Spinal cord (tissue), 10 donors: ENCODE measurements at places on chromosomes 12 and 14. TPM values are rescaled to one million over a fixed set of nuclear protein-coding genes. Genes with fewer than 3 reads are reported as not detected.

- peak; percentile 76 for DNase-seq
Observed at GRCh38 chr14:77212097-77212870, 30.7 kb downstream of the TMEM63C start.

DNA sequence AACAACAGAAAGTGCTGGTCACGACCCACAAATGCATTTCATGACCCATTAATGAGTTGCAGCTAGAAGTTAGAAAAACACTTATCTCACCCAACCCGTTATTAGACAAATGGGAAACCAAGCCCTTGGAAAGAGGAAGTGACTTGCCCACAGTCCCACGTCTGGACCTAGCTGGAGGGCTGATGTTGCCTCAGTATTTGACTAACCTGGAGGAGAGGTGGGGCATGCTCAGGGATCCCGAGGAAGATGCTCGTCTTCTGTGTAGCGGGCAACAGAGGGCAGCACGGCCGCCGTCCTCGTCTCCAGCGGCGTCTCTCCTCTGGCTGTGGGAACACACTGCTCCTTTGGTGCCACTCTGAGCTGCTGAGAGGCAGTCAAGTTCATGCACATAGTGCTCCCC lies 12.7 kb downstream of the CCND2 start:
- DNase-seq = no peak

DNA sequence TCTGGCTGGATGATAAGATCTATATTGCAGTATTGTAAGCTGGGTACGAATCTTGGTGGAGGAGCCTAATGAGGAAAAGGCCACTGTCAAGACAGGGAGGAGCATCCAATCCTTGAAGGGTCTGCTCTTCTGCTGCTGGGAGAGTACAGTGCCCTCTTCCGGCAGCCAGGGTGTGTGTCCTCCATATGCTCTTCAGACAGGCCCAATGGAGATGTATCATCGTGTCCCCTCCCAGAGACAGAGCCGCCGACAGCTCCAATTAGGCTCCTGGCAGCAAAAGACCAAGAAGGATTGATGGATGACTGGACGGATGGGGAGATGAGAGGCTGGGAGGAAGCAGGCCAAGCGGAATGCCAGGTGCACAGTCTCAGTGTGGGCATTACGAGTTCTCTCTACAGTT lies 51.6 kb upstream of the PIWIL1 start:
- DNase-seq = peak; percentile 65

GRCh38 chr12:67382241-67382871 lies 113.2 kb downstream of the CAND1 start:
- no peak for DNase-seq

- no peak for DNase-seq
Observed at GRCh38 chr12:64459394-64459891, 7.5 kb downstream of the TBK1 start.

GRCh38 chr14:68519671-68520187 lies 273.1 kb downstream of the ZFP36L1 start:
- no peak for DNase-seq

DNA sequence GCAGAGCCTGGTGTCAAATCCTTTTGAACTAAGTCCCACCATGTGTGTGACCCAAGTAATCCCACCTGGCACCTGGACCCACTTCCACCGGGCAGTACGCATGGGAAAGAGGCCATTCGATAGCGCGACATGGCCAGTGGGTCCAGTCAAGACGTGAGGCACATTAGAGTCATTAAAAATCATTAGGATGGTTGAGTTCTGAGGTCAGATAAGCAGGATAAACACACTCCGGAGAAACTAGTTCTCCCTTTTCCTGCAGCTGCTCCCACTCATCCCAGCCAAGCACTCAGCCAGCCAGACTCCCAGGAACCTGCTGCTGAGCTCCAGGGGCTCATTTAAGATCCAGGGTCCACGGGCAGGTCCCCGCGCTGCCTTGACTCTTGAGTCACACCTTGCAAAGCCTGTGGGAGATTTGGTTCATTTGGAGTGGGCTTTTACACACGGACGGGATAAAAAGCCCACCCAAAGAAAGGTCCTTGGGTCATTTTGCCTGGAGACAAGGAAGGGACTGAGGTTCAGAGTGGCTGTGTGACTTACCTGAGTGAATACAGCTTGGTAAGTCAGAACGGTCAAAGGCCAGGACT lies 313.9 kb downstream of the BCL11B start:
- DNase-seq = no peak

- peak; percentile 76 for DNase-seq
Observed at GRCh38 chr12:26853303-26854030, 20.5 kb upstream of the ITPR2 start.

DNA sequence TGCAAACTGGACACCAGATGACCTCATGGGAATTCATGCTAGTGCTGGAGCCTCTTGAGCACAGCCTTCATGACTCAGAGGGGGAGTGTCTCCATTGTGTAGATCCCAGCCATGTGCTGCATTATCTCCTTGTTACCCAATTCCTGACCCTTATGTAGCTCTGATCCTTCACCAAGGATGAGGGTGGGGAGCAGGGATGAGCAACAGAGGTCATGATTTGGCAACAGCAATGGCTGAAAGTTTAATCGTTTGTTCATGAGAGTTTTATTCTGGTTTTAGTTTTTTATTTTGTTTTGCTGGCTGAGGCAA lies 9.5 kb upstream of the BDKRB1 start:
- no peak for DNase-seq

GRCh38 chr14:93105362-93105761 lies 10.4 kb downstream of the ITPK1 start:
- DNase-seq = no peak

DNA sequence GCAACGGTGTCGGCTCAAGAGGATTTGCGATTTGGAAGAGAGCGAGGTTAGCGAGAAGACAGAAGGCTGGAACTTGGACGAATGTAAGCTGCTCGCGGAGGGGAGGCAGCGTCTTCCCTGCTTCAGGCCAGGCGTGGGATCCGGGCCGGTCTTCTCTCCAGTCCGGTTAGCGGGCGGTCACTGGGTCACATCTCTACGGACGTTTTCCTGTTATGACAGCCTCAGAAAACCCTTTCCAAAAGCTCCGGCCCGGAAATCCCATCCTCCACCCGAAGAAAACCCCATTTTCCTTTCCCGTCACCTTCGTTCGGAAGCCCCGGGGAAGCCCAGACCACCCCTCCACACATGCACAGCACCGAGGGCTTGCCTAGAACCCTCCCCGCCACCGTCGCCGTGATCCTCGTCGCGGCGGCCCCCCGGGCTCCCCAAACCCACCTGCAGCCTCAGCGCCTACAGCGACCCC lies 268 bp downstream of the NDUFB1 start:
- peak; percentile 70 for DNase-seq

DNA sequence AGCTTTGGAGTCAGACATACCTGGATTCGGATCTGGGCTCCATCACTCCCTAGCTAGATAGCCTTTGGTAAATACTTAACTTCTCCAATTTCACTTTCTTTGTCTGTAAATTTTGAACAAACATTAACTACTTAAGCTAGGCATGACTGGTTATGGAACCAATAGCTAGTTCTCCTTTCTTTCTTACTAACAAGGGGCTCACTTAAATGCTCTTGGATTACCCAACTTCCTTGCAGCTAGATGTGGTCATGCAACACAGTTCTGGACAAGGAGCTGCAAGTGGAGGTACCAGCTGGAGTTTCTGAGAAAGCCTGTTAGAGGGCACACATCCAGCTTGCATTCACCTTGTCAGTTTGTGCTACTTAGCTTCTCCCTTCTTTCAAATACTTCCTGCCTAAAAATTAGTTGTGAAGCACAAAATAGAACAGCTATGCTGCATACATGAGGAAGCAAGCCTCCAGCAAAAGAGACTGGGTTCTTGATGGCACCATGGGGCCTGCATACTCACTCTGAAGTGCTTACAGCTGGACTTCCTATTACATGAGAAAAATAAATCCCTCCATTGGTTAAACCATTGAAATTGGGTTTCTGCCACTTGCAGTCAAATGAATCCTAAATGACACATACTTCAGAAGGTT lies 210.1 kb upstream of the EEA1 start:
- no peak for DNase-seq

GRCh38 chr14:67965696-67966095 lies 146.1 kb downstream of the RAD51B start:
- DNase-seq = no peak

DNA sequence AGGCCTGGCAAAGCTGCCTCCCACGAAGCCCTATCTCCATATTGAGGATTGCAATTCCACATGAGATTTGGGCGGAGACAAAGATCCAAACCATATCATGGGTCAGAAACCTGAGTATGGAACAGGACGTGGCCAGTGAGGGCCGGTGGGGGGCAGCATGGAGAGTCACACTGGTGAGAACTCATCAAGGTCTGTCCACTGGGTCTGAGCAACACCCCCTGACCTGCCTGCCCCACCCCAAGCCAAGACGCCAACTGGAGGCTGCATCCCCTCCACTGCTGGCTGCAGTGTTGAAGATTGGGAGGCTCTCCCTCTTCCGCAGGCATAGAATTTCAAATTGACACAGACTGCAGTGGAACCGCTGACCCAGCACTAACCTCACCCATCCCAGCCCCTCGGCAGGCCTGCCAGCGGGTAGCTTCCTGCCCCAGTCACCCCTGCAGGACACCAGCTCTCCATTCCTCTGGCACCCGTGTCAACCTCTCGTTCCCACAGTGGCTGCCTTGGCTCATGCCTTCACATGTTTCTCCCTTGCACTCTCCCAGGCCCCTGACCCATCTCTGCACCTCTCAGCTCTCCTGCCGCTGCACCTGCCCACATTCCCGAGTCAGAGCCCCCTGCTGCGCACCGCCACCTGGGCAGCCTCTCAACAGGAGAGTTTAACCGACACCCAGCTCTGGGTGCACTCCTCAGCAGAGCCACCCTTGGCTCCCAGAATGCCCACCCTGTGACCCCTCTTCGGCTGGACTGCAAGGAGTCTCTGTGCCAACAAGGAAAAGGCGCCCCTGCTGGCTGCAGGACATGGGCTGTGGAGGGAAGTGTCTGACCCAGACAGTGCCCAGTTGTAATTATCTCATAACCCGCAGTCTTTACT lies 45.2 kb upstream of the PPP2R5C start:
- DNase-seq = no peak

DNA sequence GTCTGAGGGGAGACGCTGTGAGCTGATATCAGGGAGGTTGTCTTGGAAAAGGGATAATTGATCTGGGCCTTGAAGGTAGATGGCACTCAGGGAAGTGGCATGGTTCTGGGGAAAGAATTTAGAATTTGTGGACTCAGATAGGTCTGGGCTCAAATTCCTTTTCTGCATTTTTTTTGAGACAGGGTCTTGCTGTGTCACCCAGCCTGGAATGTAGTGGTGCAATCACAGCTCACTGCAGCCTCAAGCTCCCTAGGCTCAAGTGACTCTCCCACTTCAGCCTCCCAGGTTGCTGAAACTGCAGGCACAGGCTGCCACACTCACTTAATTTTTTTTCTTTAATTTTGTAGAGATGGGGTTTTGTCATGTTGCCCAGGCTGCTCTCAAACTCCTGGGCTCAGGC lies 98.1 kb upstream of the NCOR2 start:
- no peak for DNase-seq

- DNase-seq = no peak
Observed at GRCh38 chr12:29895966-29896365, 112.2 kb upstream of the TMTC1 start.

- no peak for DNase-seq
Observed at GRCh38 chr12:65761301-65761700, 63.0 kb upstream of the HMGA2 start.

- no peak for DNase-seq
Observed at GRCh38 chr14:85159726-85160125, 370.2 kb upstream of the FLRT2 start.

- no peak for DNase-seq
Observed at GRCh38 chr12:53625373-53625945, 723 bp downstream of the ATF7 start.

DNA sequence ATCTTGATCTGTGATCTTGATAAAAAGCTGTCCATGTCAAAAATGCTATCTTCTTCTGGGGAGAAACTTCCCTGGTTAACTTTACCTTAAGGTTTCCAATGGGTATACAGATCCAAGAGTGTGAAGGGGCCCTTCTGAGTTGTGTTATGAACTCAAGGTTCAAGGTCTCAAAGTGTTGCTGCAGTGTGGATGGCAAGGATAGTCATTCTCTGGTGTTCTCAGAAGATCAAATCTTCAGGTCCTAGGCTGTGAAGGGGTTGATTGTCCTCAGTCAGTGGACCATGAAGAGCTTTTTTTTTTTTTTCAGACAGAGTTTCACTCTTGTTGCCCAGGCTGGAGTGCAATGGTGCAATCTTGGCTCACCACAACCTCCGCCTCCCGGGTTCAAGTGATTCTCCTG lies 114.4 kb downstream of the SPTSSA start:
- no peak for DNase-seq

DNA sequence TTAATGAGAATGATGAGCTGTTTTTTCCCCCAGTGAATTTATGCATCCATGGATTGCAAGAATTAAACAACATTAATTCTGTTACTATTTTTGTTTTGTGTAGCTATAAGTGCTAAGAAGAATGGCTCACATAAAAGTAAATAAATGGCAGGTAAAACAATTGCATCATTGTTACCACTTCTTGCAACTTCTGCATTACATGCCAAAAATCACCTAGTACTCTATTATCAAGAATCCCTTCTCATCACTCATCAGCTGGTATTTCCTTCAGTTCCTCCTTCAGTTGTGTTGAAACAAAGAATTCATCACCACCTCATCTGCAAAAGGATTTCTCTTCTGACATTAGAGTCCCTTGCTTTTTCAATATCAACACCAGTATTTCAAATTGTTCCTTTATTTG lies 773 bp downstream of the A2M start:
- no peak for DNase-seq

DNA sequence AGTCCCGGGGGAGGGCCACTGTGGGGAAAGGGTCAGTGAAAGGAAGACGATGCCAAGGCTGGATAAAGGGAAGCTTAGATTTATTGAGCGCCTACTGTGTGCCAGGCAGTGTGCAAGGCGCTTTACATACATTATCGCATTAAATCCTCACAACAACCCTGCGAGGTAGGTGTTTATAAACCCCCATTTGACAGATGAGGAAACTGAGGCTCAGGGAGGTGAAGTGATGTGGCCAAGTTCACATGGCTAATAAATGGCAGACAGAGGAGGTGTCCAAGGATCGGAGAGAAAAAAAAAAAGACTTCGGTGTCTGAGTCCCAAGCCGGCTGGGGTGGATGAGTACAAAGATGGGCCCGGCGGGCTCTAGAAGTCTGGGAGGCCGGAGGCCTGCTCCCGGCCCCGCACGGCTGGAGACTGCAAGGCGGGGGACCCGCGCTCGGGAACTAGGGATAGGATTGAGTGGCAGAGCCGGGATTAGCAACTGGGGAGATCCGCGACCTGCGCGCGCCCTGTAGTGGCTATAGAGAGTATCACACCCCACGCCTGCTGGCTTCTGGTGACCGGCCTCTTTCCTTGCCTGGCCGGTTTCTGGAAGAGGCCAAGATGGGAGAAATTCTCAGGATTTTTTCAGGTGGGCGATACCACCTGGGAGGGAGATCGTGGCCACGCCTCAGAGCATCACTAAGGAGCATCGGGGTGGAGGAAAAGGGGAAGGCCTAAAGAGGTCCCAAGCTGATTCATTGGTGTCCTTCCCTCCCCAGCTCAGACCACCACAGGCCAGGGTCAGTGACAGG lies 3.9 kb downstream of the DDN start:
- no peak for DNase-seq

GRCh38 chr14:90870950-90871604 lies 54.8 kb upstream of the TTC7B start:
- DNase-seq = no peak

MYF5 gene
- not detected for total RNA-seq

AKAP3 gene
- total RNA-seq = 1.5 TPM

TEX52 gene
- total RNA-seq = not detected

ADGRD1 gene
- total RNA-seq = 15.4 TPM

HVCN1 gene
- total RNA-seq = 10.7 TPM

C14orf180 gene
- 6.0 TPM for total RNA-seq

KCNA5 gene
- 9.2 TPM for total RNA-seq

FAIM2 gene
- 72.6 TPM for total RNA-seq

COQ5 gene
- total RNA-seq = 32.3 TPM

P2RX2 gene
- 0.30 TPM for total RNA-seq

KCNH3 gene
- 3.2 TPM for total RNA-seq

SIX1 gene
- 44.8 TPM for total RNA-seq
